ENCODE measurements at places on chromosomes 12 and 14.

DNA sequence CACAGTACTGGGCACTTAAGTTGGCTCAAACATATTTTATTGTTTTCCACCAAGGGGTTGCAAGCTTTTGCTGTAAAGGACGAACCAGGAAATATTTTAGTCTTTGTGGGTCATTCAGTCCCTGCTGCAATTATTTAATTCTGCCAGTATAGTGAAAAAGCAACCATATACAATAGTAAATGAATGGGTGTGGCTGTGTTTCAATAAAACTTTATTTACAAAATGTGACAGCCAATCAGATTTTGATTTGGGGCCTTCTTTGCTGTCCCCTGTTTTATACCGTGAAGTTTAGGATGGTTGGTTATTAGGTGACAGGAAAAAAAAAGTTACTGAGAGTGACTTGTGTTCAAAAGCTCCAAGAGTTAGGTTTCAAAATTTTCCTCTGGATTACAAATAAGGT, 956.4 kb downstream of the AACS start:
- no peak for ATAC-seq

DNA sequence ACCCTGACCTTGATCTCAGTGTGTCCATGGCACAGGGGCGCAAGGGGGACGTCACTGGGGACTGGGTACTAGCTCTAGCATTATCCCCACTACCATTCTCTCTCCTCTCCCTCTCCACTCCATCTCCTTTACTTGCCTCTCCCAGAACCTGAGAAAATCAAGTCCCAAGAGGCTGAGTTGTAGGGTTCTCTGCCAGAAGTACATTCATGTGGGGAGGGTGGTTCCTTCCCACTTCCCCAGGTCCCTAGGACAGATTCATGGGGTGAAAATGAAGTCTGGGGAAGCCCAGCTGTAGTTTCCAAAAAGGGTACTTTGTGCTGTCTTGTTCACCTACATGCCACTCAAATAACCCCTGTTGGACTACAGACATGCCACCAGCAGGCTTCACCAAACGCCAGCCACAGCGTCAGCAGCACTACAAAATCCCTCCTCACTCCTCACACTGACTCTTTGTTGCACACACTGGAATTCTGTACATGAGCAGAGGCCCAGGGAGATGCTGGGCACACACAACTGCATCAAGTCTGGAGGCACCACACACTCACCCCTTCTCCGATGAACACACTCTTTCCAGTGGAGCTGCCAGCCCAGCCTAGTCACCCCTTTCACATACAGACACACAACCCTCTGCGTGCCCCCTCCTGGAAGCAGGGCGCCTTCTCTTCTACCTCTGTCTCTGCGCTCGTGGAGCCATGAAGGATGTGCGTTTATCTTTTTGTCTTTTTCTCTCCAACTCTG, 6.9 kb downstream of the RARG start:
- ATAC-seq = no peak

DNA sequence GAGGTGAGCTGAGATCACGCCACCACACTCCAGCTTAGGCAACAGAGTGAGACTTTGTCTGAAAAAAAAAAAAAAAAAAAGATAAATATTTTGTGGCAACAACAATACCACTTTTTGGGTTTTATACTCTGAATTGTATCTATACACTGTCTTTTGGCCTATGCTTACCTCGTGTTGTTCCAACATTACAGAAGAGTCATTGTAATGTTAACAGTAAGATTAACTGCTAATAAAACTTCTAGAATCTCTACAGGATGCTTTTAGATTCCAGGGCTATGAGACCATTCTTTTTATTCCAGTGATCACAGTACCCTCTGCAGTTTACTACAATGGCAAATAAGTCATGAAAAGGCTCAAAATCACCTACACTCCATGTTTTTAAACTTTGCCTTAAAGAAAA, 11.6 kb downstream of the IFT81 start:
- ATAC-seq = no peak

- ATAC-seq = peak; percentile 12
These were observed 5.5 kb downstream of the AMN start for GRCh38 chr14:102927878-102928411.

GRCh38 chr14:70884595-70885342, 22.5 kb upstream of the PCNX1 start:
- peak; percentile 54 for ATAC-seq

DNA sequence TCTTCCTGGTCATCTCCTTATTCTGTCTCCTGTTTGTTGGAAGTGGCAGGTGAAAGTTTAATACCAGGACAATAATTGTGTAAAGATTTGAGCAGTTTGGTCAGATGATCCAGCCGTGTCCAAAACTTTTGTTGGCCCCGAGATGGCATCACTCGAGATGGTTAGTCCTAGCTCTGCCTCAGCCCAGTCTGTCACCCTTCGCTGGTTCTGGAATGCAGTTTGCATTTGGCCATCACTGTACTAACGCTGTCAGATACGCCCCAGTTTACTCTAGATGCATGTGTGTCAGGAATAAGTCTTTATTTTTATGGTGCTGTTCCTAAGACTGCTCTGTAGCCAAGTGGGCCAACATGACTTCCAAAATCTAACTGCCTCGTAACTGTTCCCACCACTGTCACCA, 79.6 kb downstream of the MOK start:
- no peak for ATAC-seq

GRCh38 chr14:52833891-52834290, 42.5 kb upstream of the GNPNAT1 start:
- no peak for ATAC-seq

DNA sequence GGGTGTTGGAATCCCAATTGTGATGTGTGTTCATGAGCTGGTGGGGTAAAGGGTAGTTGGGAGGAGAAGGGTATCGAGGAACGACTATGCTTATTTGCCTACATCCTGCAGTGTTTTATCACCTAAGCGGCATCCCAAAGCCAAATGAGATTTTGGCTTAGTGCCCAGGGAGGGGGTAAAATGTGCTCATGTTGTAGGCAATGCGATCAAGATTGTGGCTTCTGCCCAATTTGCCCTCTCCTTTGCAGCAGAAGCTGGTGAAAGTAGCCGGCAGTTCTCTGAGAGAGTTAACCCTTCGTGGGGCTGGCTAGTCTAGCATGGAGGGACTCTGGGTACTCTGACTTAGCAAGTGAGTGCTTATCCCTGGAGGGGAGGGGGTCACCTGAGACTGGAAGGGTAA, 753 bp downstream of the RPH3A start:
- ATAC-seq = no peak

- ATAC-seq = no peak
These were observed 24.5 kb downstream of the PCNX4 start for GRCh38 chr14:60116181-60116580.

DNA sequence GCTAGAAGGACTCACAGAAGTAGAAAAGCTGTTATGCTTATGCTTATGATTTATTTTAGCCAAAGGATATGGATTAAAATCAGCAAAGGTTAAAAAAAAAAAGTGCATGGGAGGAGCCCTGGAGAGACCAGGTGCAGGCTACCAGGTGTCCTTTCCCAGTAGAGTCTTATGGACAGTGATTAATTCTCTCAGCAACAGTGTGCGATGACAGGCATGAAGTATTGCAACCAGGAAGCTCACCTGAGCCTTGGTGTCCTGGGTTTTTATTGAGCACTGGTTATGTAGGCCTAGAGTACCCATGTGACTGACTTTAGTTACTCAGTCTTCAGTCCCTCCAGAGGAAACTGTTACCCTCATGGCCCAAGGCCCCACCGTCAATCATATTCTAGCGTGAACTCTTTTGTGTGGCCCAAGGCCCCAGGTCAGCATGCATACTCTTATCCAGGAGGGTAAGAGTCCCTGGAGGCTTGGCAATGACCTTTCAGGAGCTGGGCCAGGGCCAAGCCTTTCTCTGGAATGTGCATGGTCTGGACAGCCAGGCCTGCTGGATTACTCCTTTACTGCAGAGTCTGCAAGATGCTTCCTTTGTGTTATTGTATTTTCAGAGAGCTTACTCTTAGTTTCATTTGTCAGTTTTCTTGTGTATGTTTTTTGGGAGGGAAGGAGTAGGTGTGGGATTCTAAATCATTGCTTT, 69.6 kb upstream of the RD3L start:
- ATAC-seq = no peak

DNA sequence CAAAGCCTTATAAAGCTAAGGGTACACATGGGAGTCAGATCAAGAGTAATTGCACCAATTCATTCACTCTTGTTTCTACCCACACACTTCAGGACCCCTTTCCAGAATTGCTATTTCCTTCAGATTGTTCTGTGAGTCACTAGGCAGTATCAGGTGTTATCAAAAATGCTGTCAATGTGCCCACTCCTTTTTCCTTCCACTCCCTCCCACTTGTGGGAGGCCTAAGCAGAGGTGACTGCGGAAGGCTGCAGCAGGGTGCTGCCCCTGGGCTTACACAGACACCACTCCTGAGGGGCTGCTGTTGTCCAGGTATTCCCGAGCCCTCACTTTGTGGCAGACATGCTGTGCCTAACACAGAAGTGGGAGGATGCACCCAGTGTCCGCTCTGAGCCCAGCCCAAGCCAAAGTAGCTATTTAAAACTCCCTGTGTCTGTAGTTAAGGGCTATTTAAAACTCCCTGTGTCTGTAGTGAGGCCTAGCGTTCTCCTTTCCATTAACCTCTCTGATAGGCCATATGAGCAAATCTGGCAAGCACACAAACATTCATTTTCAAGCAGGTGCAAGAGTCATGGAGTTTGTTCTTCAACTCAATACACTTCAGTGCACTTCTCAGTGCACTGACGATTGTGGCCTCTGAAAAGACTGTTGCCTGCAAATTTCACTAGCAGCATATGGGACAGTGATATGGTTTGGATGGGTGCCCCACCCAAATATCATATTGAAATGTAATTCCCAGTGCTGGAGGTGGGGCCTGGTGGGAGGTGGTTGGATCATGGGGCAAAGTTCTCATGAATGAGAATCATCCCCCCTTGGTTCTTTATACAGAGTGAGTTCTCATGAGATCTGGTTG, 117.8 kb downstream of the PHLDA1 start:
- peak; percentile 95 for ATAC-seq

DNA sequence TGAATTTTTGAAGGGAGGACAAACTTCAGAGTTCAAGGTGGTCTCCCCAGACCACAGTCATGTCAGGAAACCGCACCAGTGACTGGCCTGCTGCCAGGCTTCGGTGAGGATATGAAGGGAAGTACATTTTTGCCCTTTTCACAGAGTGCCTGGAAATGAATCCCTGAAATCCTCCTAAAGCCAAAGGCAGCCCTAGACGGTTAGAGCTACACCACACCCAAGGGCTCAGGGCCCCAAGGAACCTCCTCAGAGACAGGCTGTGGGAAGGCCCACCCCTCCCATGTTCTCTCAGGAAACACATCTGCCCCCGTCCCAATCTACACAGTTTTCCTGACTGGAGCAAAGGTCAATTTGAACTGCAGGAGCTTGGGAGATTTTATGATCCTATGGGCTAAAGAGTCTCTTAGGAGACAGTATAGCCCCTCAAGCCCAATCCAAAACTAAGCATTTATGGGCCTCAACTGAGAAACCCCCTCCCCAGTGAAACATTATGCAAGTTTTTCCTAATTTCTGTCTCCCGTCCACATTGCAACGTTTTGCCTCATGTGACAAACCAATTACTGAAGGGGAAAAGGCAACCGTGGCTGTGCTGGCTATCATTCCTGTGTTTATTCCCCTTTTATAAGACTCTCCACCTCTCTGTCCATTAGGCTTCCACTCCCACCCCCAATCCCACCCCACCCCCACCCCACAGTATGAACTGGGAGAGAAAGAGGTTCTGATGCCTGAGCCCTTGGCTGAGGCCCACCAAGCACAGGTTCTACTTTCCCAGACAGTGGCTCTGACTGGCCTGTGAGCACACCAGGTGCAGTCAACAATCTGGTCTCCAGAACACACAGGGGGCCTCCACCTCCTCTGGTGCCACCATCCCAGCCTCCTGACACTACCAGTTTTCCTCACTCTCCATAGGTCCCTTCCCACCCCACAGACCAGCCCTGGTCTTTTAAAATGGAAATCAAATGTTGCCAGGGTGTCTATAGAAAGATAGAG, 9.6 kb upstream of the RNASE1 start:
- no peak for ATAC-seq

GRCh38 chr12:92945659-92946220, 16.6 kb upstream of the EEA1 start:
- no peak for ATAC-seq

DNA sequence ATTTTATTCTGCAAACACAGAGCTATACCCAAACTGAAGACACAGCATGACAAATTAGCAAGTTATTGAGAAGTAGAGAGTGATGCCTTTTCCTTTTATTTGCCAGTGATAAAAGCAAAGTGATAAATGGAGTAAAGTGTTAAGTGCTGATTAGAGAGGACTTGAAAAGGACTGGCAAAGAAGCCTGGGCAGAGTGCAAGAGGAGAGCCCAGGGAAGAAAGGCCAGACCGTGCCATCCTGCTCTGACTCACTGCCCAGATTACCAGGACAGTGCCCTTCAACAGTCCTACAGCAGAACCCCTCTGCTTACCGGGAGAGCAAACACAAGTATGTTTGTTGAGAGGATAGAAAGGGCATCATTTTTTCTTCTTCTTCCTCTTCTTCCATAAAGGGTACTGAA, 106.5 kb downstream of the ETV6 start:
- no peak for ATAC-seq

Measured in activated T-helper 17 cell treated with anti-CD3 and anti-CD28 coated beads, Interleukin-2, amount 50 U/mL, for 72 hours (primary cell).